Natural killer cell treated with Interleukin-12 subunit alpha and Interleukin-12 subunit beta and Interleukin-15 and Interleukin-18, amount 100 ng/mL, for 72 hours (primary cell): ENCODE measurements at places on chromosomes 7 and 10. TPM values are rescaled to one million over a fixed set of nuclear protein-coding genes. Genes with fewer than 3 reads are reported as not detected.

DNA sequence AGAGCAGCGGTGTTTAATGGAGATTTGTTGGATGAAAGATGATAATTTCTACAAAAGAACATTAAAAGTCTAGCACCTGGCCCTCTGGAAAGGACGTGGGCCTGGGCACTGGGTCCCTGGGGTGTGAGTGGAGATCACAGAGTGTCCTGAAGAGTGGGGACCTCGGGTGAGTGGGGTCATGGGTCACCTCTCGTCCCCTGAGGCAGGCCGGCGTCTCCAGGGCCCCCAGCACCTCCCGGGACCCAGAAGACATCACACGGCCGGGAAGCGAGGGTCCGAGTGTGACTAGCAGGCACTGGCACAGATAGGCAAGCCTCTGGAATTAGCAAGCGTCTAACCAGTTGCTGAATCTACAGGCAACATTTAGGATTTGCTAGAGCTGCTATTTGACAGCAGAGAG lies 257.2 kb downstream of the MAD1L1 start:
- no peak for DNase-seq

- no peak for DNase-seq
Observed at GRCh38 chr10:70540789-70541360, 61.7 kb downstream of the PRF1 start.

Gene RBP3
- total RNA-seq = not detected

GRCh38 chr7:137846549-137846826 lies 286 bp downstream of the DGKI start:
- DNase-seq = no peak

Gene MYL10
- total RNA-seq = not detected

GRCh38 chr7:28267012-28267411 lies 86.4 kb upstream of the JAZF1 start:
- DNase-seq = no peak

GRCh38 chr10:13528875-13529713 lies at the start of gene BEND7:
Gene BEND7 (minus strand): TSS chr10:13529014. CDS start chr10:13528533, 481 bp downstream.
- DNase-seq = no peak

- no peak for DNase-seq
Observed at GRCh38 chr7:78134256-78134655, 335.7 kb downstream of the PHTF2 start.

Gene NKX1-2
- total RNA-seq = not detected

Gene BAIAP2L1
- total RNA-seq = 0.76 TPM
